ENCODE measurements at places on chromosomes 1 and 21. TPM values are rescaled to one million over a fixed set of nuclear protein-coding genes. Genes with fewer than 3 reads are reported as not detected.

The RNU11 gene
- under 0.01 TPM for total RNA-seq

The CD244 gene
- total RNA-seq, result not detected

The RAP1A gene
- 21.0 TPM for total RNA-seq

The OXCT2 gene
- 0.31 TPM for total RNA-seq

The RPS6KA1 gene
- total RNA-seq, result 3.4 TPM

The FCER1A gene
- total RNA-seq, result not detected
